NCI-H2081 treated with DMSO at 0.1 percent for 48 hours (cell line): ENCODE measurements at places on chromosomes 7 and 10.

DNA sequence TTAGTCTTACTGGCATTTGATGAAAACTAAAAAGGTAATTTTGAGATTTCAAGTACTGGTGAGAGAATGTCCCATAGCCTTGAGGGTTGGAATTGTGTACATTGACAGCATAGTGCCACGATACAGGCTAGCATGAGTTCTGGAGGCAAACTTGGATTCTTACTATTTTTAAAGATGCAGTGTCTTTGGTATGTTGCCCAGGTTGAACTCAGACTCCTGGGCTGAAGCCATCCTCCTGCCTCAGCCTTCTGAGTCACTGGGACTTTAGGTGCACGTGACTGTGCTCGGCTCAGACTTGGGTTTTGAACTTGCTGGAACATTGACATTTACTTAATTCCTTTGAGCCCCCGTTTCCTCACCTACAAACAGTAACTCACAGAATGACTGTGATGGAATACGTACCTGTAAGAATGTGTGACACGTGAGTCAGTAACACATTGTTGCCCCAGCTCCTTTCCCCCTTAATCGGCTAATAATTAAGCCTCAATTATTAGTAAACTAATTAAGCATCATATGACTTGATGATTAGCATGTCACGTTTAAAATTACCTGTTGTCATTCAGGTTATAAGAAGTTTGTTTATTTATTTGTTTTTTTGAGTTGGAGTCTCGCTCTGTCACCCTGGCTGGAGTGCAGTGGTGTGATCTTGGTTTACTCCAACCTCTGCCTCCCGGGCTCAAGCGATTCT is 10.6 kb downstream of the DNAJB6 start:
- no peak for DNase-seq

DNA sequence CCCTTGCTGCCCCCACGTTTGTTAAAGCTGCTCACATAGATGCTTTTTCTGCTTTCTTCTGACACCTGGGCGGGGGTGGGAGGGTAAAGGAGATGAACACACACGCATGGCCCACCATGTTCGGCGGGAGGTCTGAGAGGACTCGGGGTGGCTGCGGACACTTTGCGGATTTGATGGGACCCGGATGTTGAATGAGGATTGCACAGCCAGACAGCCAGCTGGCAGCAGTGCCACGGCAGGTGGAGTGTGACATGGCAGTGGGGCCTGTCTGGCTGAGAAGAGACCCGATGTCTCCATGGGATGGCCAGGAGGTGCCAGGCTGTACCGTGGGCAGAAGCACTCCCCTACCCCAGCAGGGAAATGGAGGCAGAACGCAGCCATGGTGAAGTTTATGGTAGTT is 31.2 kb downstream of the PPP2R2D start:
- no peak for DNase-seq

DNA sequence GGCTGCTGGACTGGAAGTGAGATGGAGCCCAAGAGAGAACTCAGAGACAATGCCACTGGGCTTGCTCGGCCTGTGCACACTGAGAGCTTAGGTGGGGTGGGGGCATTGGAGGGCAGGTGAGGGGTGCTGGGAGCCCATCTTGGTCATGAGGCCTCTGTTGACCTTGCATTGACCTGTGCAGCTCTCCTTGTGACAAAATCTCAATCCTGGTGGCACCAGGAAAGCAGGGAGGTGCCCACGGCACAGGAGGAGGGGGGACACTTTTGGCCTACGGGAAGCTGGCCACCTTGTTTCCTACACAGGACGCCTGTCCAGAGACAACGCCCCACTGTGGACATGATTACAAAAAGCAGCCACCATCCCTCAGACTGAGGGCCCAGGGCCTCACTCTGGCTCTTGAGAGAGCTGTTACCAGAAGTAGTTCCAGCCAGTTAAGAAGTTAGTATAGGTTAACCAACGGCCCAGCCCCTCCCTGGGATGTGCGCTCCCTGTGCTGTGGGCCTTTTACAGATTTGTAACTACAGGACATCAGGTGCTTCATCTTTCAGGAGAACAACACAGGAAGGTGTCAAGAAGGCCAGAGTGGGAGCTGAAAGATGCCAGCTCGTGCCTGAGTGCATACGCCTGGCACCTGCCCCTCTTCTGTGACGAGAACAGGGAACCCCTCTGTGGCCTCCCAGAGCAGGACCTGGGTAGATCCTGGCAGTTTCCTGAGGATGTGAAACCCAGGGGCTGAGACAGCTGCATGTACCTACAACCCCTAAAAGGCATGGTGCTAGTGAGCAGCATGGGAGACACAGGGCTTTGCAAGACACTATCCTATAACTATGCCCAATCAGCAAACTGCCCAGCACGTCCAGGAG is 10.3 kb downstream of the PKD1L1 start:
- DNase-seq, result no peak

- no peak for DNase-seq
These were observed 149.0 kb upstream of the INSYN2A start for GRCh38 chr10:127345231-127345965.

GRCh38 chr7:115779561-115779960 is 251.0 kb downstream of the TFEC start:
- DNase-seq, result no peak

GRCh38 chr7:78530351-78530750 is 731.8 kb downstream of the PHTF2 start:
- DNase-seq, result peak; percentile 20

DNA sequence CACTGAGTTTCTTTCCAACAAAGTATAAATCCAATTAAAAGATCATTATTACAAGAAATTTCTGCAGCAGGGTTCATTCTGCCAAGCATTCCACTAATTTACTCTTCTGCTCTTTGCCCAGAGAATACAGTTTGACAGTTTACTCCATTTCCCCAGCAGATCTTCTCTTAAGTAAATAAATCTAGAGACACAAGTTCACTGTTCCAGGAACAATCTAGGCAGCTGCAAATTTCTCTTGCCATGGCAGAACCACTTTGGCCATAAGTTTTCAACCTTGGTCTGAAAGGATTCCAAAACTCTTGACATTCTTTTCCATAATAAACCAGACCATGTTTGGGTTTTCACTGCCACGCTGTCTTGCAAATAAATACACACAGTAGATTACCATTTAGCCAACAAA is 11.5 kb downstream of the RGS10 start:
- DNase-seq, result no peak
